Inflammatory macrophage treated with lipopolysaccharide for 1 hour (primary cell): ENCODE measurements at places on chromosomes 16 and 17.
A peak's percentile ranks its signal among the peaks of the same experiment; 100 is the strongest.

DNA sequence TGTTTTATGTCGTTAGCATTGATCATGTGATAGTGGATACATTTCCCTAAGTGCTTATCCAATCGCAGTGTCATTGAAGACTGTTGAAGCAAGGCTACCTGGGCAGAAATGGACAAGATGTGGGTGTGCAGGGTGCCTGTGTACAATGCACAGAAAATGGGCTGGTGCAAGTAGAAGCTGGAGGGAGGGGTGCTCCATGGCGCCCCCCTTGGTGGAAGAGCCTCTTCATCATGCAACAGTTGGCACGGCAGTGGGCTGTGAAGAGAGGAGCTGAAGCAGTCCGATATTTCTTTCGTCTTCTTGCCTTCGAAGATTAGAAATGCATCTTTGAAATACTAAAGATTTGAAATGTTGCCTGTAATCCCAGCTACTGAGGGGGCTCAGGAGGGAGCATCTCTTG lies 100.5 kb downstream of the PLCG2 start:
- peak; percentile 21 for DNase-seq

GRCh38 chr17:12402963-12403622 lies 262.6 kb upstream of the MYOCD start:
- DNase-seq, result no peak

DNA sequence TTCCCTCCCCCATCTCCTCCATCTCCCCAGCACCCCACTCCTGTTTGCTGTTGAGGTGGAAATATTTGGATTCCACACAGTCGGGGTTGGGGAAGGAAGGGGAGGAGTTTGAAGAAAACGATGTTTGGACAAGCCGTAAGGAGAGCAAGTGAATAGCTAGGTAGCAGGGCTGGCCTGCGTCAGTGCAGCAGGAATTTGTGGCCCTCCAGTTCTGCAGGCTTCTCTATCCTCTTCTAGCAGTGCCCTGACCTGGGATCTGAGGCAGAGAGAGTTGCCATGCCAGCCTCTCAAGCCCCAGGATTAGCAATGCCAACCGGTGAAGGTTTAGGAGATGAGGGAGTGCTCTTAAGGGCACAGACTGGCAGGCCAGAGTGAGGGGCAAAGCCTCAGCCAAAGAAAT lies 12.5 kb downstream of the TLCD2 start:
- no peak for DNase-seq

DNA sequence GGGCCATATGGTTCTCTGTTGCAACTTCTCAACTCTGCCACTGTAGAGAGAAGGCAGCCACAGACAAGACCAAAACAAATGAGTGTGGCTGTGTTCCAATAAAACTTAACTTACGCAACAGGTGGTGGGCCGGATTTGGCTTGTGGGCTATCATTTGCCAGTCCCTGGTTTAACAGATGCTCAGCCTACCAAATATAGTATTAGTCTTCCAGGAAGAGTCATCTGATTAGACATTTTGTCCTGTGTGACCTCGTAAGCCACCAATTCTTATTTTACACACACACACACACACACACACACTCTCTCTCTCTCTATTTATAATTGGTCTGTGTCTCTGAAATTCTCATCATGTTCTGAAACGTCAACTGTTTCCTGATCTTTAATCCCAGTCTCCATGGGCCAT lies 245.9 kb downstream of the XYLT1 start:
- DNase-seq, result peak; percentile 59
